Activated T-cell treated with anti-CD3 and anti-CD28 coated beads, Interleukin-2, amount 50 U/mL, for 72 hours (primary cell): ENCODE measurements at places on chromosomes 4 and X.

DNA sequence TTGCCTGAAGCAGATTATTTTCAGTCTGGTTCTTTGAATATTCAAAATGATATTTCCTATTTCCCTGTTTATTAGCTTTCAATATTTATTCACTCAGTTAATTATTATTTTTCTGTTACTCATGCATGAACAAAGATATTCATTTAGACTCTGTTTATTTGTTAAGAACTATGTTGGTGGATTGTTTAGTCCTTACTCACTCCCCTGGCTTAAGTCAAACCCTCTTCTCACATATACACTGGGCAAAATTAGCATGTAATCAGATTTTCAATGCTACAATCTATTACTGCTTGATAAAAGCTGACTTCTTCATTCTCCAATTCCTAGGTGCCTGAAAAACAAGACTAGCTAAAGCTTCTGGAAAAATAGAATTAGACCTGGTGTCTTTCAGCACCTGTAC, 335.8 kb downstream of the FAT4 start:
- no peak for DNase-seq

DNA sequence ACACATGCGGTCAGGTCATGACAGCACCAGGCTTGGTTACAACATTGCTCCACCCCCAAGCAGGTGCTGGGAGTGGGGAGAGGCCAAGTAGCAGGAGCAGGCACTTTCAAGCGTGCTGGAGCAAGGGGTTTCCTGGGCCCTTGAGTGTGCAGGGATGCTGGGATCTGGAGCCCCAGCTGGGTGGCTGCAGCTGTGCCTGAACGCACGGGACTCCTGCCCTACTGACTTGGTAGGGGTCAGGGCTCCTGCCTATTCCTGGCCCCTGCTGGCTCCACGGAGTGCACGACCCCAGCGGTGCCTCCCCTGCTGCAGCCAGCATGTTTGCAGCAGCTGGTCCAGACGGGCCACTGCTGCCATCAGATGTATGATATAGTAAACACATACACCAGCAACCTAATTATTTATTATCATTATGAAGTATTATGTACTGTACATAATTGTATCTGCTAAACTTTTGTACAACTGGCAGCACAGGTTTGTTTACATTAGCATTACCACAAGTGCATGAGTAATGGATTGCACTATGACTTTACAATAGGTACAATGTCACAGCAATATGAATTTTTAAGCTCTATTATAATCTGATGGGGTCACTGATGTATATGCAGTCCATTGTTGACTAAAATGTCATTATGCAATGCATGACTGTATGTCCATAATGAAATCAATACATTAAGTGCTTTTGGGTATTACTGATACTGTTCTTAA, 620.6 kb downstream of the RAPGEF2 start:
- no peak for DNase-seq

DNA sequence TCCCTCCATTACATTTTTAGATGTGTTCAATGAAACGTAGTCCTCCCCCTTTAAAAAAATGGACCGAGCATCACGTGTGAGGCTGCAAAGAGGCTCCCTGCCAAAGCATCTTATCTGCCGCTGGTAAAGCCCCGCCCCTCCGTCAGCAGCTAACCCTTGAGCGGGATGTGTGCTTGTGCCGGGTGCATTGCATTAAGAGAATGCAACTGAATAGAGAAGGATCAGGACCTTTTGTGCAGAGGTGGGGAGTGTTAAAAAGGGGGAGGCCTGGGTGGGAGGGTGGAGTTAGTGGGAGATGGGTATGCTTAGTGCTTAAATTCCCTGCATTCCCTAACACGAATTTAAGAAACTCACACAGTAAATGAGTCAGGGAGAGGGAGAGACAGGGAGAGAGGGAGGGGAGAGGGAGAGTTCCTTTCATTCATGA, 66.0 kb downstream of the TBL1X start:
- peak; percentile 46 for DNase-seq

DNA sequence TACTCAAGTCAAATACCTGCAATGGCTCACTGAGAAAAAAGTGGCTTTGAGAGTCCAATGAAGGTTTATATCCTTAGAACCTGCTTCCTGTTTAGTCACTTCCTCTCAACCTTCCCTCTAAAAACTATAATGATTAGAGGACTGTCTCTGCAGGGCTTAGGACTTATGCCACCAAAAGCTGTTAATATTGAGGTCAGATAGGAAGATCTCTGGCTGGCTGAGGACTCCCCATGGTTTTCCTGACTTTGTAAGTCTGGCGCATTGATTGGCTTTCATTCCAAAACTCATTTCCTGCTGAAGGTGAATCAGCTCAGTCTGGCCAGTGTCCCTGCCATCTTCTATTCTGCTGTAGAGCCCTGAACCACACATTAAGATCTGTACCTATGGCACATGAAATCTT, 140.9 kb upstream of the ANK2 start:
- DNase-seq = no peak

GRCh38 chrX:16839219-16839851, 30.8 kb downstream of the RBBP7 start:
- DNase-seq = no peak

DNA sequence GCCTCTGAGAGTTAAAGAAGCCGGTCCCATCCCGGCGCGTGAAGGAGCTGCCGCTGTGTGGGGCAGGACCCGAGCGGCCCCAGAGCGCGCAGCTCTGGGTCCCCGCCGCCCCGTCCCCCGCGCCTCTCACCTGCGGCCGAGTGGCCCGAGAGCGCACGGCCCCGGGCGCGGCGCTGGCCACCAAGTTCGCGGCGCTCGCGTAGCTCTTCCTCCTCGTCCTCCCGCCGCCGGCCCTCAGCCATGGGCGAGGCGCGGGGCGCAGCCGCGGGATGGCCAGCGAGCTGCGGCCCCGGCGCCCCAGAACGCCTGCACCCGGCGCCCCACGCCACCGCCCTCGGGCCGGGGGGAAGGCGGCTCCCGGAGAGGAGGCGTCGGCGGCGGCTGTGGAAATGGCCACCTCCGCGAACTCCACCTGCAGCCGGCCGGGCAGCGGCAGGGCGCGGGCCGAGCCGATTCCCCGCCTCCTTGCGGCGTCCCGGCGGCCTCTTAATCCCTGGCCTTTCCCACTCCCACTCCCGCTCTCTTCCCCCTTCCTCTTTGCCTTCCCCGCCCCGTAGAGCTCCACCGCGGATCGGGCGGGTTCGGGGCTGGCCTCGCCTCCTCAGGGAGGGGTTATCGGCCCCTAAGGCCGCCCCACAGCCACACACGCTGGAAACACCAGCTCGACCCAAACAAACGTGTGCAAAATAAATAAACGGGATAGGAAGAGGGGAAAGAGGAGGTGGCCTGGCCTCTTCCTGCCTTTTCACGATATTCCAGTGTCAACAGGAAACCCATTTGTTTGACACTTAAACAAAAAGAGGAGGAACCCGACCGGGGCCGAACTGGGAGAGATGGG, at the start of gene SH3D19:
Gene SH3D19 (minus strand): TSS at position 495 of the 838 bp plus-strand sequence. CDS start 253 bp downstream, at position 242.
- no peak for DNase-seq

- DNase-seq = no peak
These were observed 93.3 kb downstream of the TTC29 start for GRCh38 chr4:146852360-146852759.

GRCh38 chr4:6332042-6332668, 62.5 kb downstream of the WFS1 start:
- DNase-seq = peak; percentile 34

DNA sequence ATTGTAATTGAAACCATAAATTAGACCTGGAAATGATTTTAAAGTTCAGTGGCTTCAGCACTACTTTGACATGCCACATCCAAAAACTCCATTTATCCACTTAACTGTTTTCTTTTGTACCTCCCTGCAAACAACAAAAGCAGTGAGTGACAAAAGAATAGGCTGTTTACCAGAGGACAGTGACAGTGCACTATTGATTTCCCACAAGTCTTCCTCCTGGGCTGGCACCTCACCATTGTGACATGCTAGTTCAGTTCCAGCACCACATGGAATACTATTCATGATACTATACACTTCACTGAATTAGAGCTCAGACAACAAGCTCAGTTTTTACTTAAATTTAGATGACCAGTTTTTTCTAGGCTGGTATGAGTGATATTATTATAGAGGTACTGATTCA, 29.3 kb downstream of the MOSPD2 start:
- no peak for DNase-seq

- no peak for DNase-seq
These were observed 309.4 kb downstream of the MAPK10 start for GRCh38 chr4:86050496-86050895.

- DNase-seq = no peak
These were observed 2.0 kb downstream of the ADAMTS3 start for GRCh38 chr4:72567036-72567435.

- no peak for DNase-seq
These were observed 184.8 kb downstream of the FBXW7 start for GRCh38 chr4:152351080-152351479.

DNA sequence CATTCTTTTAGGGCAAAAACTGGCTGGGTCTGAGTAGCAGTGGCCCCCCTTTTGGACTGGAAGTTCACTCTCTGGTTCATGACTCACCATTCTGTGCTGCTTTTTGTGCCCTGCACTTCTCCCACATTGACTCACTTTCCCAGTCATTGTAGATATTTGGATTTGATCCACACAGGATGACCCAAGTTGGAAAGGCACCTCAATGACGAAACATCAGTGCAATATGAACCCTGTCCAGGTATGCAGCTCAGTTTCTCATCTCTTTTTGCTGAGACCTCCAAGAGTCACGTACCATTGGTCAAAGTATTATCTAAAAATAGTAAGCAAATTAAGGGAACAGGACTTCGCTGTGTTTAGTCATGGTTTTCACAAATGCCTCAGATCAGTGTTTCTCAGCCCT, 92.7 kb downstream of the CBLL2 start:
- no peak for DNase-seq

DNA sequence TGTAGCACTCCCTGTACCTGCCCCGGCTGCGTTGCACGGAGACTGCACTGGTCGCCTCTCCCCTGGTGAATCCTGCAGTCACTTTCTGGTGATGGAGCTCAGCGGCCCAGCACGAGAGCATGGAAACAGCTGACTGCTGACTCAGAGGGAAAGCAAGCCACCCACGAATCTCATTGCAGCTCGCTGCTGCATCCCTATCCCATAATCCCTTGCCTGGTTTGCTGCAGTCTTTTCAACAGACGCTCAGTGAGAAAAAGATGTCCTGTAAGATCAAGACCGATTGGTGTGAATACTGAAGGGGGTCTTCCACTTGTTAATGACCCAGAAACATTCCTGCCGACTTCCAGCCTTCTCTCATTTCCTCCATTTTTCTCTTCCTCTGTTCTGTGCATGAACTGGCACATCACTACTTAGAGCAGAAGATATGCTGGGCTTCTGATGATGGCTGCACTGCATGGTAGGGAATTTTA, 52.9 kb downstream of the TRIM2 start:
- DNase-seq = peak; percentile 34

- no peak for DNase-seq
These were observed 9.8 kb downstream of the PWWP3B start for GRCh38 chrX:106177982-106178321.

DNA sequence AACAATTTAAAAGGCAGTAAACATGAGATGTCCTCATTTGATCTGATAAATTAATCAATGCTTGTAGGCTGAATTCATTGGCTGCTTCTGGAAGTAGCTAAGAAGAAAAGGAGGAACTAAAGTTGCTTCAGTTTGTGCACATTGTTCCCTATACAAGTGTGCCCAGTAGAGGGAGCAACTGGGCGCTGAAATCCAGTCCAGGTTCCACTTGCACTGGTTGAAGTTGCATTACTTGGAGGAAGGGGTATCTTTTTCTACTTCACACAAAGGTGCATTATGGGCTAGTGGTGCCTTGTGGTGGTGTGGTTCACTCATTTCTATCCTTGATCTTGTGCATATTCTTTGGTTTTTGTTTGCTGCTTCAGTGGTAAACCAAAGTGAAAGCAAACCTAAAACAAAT, 67.9 kb upstream of the SOX3 start:
- peak; percentile 4 for DNase-seq

DNA sequence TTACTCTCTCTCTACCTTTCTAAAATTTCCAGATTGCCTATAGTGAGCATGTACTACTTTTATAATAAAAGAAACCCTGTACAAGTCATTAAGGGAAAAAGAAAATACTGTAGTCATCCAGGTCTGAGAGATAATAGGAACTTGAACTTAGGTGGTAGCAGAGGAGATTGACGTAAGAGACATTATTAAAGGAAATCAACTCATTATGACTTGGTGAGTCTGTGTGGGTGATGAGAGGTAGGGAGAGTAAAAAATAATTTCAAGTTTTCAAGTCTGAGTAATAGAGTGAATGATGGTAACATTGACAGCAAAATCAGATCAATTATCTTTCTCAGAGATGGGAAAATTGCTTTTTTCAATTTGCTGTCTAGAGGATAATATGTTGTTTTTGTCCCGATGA, 44.0 kb upstream of the ZCCHC12 start:
- no peak for DNase-seq

GRCh38 chrX:97294041-97294440, 410.3 kb downstream of the RPA4 start:
- DNase-seq = no peak

DNA sequence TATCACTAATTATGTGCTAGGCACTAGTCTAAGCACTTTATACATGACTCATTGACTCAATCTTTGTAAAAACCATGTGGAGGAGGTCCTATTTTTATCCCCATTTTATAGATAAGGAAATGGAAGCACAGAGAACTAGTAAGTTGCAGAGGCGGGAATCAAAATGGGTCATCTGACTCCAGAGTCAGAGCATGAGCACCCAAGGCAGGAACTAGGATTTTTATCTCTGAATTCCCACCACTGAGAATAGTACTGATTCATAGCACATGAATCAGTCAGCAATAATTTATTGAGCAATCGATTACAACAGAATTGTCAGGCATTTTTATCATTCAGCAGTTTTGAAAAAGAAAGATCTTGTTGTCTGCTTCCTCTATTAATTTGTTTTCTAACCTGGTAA, 19.3 kb downstream of the SCARB2 start:
- no peak for DNase-seq

DNA sequence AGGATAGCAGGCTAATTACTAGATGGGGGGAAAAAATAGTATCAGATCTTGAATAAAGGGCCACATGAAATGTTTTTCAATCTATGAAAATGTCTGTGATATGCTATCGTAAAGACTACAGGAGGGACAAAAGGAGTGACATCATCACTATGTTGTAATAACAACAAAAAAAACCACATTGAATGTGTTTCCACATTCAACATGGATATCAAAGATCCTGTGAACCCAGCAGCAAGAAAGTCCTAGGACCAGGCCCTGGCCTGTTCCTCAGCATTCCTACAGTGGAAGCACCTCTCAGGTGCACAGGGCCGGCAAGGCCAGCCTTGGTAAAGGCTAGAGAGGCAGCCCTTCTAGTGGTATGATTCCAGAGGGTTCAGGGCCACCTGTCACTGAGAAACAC, 118.3 kb downstream of the RELL1 start:
- DNase-seq = no peak

DNA sequence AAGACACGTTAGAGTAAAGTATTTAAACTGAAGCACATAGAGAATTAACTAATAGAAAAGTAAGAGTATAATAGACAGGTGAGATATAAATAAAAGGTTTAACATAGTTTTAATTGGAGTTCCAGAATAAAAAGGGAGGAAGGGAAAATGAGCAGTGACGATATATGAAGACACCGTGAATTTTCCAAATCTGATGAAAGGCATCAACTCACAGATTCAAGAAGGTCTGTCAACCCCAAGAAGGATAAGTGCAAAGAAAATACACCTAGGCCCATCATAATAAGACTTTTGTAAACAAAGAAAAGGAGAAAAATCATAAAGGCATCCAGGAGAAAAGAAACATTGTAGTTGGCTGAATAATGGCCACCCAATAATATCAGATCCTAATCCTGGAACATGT, 43.9 kb upstream of the RAP2C start:
- no peak for DNase-seq
